DMS53 (cell line): ENCODE measurements at places on chromosomes 11 and 22.

GRCh38 chr11:68214173-68215086, 1.3 kb upstream of the KMT5B start:
- DNase-seq = peak; percentile 71

DNA sequence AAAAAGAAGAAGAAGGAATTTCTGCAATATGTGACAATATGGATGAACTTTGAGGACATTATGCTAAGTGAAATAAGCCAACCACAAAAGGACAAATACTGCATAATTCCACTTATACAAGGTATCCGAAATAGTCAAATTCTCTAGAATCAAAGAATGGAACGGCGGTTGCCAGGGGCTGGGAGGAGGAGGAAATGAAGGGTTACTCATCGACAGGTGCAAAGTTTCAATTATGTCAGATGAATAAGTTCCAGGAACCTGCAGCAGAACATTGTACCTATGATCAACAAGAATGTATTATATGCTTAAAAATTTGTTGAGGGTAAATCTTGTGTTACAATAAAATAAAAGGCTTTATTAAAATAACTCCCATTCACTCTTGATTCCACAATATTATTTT, 49.0 kb downstream of the SC5D start:
- DNase-seq = peak; percentile 81

GRCh38 chr11:116707161-116707629, 65.6 kb downstream of the BUD13 start:
- DNase-seq = peak; percentile 94

GRCh38 chr11:64241241-64241490, 271 bp downstream of the FKBP2 start:
- DNase-seq = peak; percentile 99

DNA sequence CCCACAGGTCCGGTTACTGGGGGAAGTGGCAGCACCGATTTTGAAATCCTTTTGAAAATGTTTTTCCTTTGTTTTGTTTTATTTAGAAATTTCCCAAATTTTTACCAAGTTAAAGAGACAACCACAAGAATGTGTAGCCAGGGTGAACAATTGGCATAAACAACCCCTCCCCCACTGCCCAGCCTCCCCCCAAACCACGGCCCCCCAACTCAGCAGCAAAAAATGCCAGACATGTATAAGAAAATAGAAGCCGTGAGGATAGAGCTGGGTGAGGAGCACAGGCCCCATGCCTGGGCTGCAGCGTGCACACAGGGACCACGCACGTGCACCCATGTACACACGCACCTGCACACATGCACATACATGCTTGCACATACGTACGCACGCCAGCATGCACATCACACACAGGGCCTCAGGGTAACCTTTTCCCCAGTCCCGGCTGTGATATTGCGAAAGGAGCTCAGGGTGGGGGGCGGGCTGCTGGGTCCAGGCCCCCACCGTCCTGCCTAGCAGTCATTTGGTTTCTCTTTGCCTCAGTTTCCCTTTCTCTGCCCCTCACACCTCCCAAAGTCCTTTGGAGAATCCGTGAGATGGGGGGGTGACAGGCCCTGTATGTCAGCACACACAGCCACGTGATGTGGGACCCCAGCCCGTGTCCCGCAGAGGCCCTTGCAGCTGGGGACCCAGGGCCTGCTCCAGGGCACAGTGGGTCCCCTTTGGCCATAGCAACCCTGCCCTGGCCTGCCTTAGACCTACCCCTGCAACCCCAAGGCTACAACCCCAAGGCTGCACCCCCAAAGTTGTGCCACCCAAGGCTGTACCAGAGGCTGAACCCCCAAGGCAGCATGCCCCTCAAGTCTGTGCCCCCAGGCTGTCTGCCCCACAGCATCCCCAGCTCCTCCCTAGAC, 42.9 kb downstream of the IGF2 start:
- no peak for DNase-seq

DNA sequence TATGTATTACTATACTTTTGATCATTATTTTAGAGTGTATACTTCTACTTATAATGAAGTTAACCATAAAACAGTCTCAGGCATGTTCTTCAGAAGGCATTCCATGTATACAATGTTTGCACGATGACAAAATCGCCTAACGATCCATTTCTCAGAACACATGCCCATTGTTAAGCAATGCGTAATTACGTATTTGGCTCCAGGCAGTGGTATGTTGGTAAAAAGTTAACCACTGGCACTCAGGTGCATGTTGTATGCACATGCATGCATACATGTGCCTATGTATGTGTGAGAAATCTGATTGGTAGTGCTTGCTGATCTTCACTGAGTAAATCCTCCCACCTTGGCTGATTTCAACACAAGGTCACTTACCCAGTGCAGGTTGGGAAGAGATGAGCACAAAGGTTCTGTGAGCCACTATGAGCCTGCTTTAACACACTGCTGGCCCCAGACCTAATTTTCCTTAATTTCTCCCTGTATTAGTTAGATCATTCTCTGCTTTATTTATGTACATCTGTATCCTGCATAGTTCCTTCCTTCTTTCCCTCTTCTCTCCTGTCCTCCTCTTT, 164.6 kb downstream of the ARHGAP42 start:
- DNase-seq = no peak

- DNase-seq = no peak
Measured at GRCh38 chr11:21807350-21807749, 385.5 kb upstream of the ANO5 start.
